ENCODE measurements at places on chromosomes 3 and 15.
A peak's percentile ranks its signal among the peaks of the same experiment; 100 is the strongest.

GRCh38 chr3:45940004-45940780 lies 3.1 kb upstream of the CXCR6 start:
- no peak for DNase-seq

GRCh38 chr3:129689036-129689435 lies 82.6 kb upstream of the PLXND1 start:
- no peak for DNase-seq

DNA sequence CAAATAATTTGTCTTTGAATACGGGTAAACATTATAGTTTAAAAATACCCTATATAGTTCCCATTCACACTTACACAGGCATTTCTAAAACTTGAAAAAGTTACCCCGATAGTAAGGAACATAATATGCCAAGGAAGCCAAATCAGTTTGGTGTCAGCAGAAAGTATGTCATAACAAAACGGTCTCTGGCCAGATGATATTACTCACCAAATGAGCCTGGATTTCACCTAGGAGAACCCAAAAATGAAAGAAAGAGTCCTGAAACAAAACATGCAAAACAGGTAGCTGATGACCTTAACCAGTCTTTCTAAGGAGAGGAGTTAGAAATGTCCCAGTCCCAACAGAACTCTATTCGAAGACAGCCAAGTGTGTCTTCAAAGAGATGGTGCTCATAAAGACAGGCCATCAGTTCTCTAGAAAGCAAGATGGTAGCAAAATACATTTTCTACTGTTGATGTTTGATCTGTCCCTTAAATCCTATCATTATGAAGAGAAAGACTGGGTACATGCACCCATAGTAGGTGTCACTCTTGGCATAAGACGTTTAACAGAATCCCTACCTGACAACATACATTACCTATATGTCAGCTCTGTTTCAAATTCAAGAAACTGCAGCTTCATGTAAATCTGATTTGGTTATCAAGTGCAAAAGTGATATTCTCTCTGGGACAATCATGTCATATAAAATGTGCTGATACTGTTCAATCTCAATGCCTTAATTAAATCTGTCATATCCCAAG lies 942.5 kb downstream of the ROBO1 start:
- no peak for DNase-seq

GRCh38 chr3:177519588-177519987 lies 322.3 kb upstream of the TBL1XR1 start:
- no peak for DNase-seq

DNA sequence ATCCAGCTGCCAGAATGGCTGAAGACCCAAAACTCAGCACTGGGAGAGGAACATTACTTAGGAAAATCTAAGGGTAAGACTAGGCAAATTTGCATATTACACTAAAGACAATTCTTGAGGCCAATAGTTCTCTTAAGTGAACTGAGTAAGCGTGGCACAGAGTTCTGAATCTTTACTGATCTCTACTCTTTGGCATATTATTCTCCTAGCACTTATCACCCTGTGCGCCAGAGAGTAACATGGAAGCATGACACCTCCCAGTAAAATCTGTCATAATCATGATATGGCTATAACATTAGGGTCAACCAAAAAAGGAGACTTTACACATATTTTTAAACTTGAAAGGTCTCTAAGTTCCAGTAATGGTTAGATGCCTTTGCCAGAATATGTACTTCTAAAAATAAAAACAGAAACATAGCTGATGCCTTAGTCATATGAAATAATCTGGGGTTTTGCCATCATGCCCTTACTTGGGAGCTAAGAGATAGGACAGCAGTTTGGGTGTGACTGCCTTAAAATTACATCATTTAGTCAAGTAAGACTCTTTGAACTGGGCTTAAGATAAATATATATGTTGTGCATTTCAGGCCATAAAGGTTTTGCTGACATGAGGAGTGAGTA lies 290.5 kb downstream of the PLCL2 start:
- peak; percentile 75 for DNase-seq

GRCh38 chr3:139020868-139021234 lies at the start of gene PRR23B:
Gene PRR23B (minus strand): TSS chr3:139020926. CDS start chr3:139020661, 265 bp downstream.
- DNase-seq = no peak

DNA sequence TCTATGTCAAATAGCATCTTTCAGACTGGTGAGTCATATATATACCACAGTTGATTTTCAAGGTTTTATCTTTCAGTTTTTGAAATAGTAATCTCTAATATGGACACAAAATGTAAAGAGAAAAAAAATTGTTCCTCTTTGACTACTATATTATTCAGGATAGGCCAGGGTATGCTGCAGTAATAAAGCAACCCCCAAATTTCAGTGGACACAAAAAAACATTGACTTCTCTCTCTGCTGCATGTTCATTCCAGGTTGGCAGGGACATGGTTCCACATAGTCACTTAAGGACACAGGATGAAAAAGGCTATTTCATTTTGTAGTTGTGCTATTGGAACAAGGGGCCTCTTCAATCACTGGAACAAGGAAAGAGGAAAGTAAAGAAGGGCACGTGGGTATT lies 28.6 kb downstream of the BMF start:
- DNase-seq = no peak

DNA sequence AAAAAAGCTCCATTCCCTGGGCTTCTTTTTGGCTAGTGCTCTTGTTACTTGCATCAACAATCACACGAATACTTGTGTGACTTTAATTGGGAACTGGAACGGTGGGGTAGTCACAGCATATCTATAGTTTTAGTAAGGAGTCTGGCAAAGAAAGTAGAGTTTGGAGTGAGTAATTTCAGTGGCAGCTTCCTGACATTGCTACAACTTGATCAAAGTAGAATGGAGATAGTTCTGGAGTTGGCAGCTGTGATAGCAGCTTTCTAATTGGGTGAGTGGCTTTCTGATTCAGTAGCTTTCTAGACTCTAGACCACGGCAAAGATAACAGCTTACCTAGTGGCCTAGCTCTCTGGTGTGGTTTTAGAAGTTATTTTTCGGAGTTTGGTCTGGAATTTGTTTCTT lies 475.0 kb downstream of the TUSC7 start:
- DNase-seq = peak; percentile 49

DNA sequence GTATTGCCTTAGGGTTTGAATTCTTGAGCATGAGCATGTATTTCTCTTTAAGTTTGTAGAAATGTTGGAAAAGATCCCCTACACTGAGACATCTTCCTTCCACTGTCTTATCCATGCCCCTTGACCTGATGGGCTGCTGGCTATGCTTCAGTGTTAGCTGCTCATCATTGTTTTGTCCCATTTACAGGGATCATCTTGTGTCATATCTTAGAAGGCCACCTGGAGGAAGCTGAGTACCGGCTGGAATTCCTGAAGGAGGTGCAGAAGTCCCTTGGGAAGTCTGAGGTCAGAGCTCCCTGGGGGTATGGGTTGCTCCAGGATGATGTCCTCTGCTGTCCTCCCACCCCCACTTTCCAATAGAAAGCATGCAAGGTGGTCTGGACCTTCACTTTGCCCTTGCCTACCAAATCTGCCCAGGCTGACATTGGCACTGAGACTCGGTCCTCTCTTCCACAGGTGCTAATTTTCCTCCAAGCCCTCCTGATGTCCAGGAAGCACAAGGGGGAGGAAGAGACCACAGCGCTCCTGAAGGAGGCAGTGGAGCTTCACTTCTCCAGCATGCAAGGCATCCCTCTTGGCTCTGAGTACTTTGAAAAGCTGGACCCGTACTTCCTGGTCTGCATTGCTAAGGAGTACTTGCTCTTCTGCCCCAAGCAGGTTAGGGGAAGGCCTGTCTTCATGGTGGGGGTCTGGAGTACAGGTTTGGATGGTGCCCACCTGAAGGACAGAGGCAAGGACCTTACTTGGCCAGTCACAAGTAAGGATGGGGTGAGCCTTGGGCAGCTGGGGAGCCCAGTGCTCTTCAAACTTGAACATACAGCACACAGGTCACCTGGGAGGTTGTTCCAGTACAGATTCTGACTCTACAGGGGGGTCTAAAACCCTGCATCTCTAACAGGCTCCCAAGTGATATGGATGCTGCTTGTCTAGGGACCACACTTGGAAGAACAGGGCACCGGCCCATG lies 17.7 kb downstream of the TTC21A start:
- peak; percentile 36 for DNase-seq

GRCh38 chr3:11626084-11626463 lies 17.6 kb downstream of the VGLL4 start:
- DNase-seq = no peak

- DNase-seq = peak; percentile 71
Measured at GRCh38 chr15:70863450-70864218, 9.7 kb upstream of the LARP6 start.

- DNase-seq = no peak
Measured at GRCh38 chr3:150905339-150905738, at the start of gene MINDY4B. Gene MINDY4B (minus strand): TSS chr3:150905439. CDS start chr3:150905439, 0 bp downstream.

- no peak for DNase-seq
Measured at GRCh38 chr3:189355481-189356201, 183.9 kb downstream of the TPRG1 start.

DNA sequence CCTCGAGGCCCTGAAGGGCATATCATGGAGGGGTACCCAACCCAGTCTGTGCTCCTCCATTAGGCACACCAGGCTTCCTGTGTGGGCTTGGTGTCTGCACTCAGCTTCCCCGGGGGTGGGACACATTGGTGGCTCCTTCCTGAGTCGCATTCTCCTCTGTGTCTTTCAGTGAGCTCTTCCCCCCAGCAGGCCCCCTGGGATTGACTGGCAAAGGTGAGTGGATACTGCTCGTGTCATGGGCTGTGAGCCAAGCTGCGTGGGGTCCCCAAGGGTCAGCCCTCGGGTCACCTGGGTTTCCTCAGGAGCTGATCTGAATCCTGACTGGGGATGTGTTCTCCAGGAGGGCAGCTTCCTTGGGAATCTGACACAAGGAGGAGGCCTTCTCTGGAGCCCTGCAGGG lies 231.0 kb downstream of the SNRPN start:
- DNase-seq = no peak

- DNase-seq = no peak
Measured at GRCh38 chr3:94414418-94414817, 351.6 kb downstream of the NSUN3 start.

GRCh38 chr3:138944654-138944928 lies 2.3 kb downstream of the FOXL2 start:
- no peak for DNase-seq

GRCh38 chr3:114714237-114714636 lies 420.4 kb downstream of the TIGIT start:
- DNase-seq = peak; percentile 1

DNA sequence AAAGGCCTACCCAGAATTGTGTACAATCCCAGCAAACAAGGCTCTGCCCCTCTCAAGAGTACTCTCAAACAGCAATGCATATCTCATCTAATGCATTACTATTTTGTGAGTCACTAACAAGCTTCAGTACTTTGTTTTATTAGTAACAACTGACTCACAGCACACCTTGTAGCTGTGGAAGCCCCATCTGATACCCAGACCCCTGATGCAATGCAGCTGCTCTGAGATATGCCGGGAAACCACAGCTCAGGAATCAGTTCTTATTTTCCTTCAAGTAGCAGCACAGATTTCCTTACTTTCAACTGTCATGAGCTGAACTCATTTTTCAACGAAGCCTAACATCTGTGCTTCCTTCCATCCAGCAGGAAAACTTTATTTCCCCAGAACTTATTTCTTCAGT lies 37.8 kb downstream of the CCNL1 start:
- peak; percentile 76 for DNase-seq

DNA sequence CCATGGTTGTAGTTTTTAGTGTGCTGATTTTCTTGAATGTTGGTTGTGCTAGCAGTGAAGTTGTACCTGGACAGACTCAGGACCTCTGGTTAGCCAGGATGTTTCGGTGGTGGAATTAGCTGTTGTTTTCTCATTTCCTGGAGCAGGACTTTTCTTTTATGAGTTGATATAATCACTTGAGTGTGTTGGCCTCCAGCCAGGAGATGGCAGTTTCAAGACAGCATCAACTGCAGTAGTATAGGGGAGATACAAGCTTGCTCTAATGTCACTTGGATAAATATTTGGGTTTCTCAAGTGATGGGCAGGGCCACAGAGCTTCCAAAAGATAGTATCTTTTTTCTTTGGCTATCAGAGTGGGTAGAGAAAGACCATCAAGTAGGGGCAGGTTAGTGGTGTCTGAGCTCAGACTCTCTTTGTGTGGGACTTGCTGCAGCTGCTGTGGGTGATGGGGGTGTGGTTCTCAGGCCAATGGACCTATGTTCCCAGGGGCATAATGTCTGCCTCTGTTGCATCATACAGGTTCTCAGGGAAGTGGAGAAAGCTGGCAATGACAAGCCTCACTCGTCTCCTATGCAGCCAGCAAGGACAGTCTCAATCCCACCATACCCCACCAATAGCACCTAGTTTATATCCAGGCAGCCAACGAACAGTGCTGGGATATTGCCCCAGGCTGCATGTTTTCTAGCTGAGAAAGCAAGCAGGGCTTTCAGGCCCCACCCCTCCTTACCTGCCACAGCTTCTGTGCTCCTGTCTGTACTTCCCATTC lies 14.6 kb upstream of the OR5K2 start:
- no peak for DNase-seq

GRCh38 chr3:152192936-152193672 lies 75.6 kb upstream of the MBNL1 start:
- no peak for DNase-seq

DNA sequence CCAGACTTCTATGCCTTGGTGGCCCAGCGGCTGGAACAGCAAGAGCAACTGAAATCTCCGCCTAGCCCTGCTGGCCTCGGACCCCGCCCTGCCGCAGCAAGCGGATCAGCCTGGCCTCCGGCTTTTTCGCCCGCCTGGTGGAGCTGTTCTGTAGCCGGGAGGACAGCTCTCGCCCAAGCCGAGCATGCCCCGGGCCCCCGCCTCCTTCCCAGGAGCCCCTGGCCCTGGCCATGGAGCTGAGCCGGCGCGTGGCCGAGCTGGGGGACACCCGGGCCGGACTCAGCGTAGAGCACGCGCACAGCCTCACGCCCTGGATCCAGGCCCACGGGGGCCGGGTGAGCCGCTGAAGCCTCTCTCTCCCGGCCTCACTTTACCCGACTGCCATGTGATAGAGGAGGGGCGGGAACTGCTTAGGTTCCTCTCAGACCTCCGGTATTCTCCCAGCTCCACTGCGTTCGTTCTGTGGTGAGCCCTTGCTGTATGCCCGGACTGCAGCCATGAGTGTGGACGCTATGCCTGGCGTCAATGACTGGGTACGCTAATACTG lies 24.1 kb upstream of the MRPL3 start:
- peak; percentile 24 for DNase-seq

DNA sequence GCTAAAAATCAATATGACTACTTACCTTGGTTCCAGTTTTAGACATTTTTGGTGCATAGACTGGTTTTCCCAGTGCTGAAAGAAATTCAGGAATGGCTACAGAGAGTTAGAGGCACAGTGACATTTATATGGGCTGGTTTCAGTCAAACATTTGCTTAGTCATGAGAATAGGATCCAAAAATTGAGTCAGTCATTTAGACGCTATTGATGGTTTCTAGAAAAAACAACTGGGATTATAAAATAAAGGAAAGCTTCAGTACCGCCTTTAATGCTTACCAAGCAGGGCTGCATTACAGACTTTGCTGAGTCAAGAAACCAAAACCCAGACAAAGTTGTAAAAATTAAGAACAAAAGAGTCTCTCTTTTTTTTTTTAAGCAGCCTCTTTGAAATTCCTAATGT lies at the start of gene CRYGS:
CRYGS (minus strand) TSS at position 100 of the 400 bp plus-strand sequence; CDS start at position 46, 54 bp downstream.
- DNase-seq = no peak

- no peak for DNase-seq
Measured at GRCh38 chr15:82805994-82806406, at the start of gene FSD2. Gene FSD2 (minus strand): TSS chr15:82806069. CDS start chr15:82787390, 18,679 bp downstream.

- peak; percentile 96 for DNase-seq
Measured at GRCh38 chr3:71998995-71999673, 214.2 kb upstream of the PROK2 start.
